ENCODE measurements at places on chromosomes 6 and 20.
A peak's percentile ranks its signal among the peaks of the same experiment; 100 is the strongest.

DNA sequence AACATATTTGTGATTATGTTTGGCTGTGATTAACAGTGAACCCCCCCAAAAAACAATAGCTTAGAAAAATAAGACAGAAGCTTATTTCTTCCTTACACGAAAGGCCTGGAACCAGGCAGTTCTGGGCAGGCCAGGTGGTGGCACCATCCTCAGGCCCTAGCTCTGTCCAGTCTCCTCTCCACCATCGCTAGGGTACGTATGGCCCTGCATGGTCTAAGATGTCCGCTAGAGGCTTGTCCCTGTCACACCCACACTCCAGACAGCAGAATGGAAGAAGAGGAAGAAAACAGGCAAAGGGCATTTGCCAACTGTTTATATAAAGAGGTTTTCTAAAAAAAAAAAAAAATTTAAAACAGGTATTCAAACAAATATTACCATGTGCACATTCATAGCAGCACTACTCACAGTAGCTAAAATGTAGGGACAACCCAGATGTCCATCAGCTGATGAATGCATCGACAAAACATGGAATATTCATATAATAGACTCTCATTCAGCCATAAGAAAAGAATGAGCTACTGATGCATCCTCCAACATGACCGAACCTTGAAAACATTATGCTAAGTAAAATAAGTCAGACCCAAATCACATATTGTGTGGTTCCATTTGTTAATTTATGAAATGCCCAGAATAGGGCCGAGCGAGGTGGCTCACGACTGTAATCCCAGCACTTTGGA, 6.7 kb downstream of the TGM3 start:
- no peak for DNase-seq

DNA sequence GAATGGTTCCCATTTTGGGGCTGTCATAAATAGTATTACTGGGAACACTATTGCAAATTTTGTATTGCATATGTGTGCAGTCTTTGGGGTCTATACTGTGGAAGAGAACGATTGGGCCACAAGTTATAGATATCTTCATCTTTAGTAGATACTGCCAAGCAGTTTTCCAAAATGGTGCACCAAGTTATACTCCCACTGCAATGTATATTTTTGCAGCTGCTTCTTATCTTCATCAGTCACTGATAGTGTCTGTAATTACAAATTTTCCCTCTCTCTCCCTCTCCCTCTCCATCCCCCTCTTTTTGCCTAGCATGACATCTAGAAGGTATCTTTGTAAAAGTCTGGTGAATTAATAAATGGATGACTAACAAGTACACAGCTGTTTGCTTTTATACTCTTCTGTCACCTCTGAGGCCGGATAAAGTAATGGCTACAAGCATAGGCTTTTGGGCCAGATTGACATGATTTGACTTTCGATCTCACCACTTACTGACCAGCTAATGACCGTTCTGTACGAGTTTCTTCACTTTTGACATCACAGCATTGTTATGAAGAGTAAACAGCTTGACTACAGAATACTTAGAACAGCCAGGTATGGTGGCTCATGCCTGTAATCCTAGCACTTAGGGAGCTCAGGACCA, 113.3 kb upstream of the SLC2A12 start:
- DNase-seq = no peak

GRCh38 chr20:32819992-32820697, 391 bp downstream of the MAPRE1 start:
- peak; percentile 50 for DNase-seq

GRCh38 chr6:169851641-169852503, 100.5 kb downstream of the ERMARD start:
- DNase-seq = no peak

- DNase-seq = no peak
These were observed 114.3 kb upstream of the JAG1 start for GRCh38 chr20:10788055-10788454.

GRCh38 chr6:75437421-75437891, 56.1 kb downstream of the FILIP1 start:
- no peak for DNase-seq

DNA sequence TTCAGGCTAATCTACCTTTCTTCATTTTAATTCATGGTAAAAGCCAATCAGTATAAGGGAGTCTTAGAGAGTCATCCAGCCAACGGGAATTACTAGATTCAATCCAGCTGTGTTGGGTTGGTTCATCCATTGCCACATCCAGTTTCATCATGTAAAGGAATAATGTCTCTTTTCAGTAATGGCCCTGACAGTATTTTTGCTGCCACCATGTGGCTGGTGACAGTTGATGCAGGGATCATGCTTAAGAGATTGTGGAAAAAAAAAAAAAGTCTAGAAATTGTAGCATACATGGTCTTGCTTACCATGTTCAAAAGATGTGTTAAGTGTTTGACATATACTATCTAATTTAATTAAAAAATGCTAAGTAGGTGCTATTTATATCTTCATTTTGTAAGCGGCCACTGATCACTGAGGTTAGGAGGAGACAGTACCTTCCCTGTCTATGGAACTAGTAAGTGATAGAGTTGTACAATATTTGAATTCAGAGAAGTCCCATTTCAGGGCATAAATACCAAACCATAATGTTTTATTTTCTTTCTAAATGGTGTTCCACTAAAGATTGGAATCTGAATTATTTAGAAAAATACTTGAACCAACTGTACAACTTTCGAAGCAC, 135.9 kb downstream of the KHDRBS2 start:
- peak; percentile 58 for DNase-seq

- DNase-seq = peak; percentile 82
These were observed 342.5 kb upstream of the JARID2 start for GRCh38 chr6:14903176-14904038.

DNA sequence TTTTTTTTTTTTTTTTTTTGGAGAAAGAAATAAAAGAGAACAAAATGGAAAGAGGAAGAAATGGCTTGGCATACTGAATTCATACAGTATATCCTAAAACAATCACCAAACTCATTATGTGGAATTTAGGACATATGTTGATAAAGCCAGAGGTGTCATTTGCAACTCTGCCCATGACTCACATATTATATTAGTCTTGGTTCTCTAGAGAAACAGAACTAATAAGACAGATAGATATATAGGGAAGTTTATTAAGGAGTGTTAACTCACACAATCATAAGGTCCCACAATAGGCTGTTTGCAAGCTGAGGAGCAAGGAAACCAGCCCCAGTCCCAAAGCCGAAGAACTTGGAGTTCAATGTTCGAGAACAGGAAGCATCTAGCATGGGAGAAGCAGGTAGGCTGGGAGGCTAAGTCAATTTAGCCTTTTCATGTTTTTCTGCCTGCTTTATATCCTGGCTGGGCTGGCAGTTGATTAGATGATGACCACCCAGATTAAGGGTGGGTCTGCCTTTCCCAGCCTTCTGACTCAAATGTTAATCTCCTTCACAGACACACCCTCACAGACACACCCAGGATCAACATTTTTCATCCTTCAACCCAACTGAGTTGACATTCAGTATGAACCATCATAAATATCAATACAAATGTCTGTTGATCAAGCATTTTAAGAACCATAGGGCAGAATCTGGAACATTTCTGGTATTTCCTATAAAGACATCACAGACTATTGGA, 102.3 kb downstream of the UBE3D start:
- DNase-seq = no peak

GRCh38 chr6:27651371-27651732, 178.4 kb upstream of the ZNF184 start:
- no peak for DNase-seq

DNA sequence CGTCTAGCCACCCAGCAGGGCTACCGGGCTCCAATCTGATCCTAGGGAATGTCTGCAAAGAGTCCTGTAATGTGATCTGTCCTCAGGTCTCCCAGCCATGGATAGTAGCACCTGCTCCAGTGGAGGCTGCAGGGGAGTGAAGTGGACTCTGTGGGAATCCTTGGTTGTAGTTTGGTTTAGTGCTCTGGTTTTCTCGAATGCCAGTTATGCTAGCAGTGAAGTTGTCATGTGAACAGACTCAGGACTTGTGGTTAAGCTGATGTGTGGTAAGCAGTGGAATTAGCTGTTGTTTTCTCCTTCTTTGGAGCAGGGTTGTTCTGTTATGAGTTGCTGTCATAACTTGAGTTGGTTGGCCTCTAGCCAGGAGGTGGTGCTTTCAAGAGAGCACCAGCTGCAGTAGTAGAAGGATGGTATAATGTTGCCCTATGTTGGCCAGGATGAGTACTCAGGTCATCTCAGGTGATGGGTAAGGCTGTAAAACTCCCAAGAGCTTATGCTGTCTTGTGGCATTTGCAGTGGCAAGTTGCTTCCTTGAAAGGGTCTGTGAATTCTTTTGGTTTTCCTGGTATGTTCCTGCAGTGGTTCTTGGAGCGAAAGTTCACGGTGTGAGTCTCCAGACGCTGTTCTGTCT, 390.2 kb downstream of the UTRN start:
- DNase-seq = peak; percentile 59

DNA sequence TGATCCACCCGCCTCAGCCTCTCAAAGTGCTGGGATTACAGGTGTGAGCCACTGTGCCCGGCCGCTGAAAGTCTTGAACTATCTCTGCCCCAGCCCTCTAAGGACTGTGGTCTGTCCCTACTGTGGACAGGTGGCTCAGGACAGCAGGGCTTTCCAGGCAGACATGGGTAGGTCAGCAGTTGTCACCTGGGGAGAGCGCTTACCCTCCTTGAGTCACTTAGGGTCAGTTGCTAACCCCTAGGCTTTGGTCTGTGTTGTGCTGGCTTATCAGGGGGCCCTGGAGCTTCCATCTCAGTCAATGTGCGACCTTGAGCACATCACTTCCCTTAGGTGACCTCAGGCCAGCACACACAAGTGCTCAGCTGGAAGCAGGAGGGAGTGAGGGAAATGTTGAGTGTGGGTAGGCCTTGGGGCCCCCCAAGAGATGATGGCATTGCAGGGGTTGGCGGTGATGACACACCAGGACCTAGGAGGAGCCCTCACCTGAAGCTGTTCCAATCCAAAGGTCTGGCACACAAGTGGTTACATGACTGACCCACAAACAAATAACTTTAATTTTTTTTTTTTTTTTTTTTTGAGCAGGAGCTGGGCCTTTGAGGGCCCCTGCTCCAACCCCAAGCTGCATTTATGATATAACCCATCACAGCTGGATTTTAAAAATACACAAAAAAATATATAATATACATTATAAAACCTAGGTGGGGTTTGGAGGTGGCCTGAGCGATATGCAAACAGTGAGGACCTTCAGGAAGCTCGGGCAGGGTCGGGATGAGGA, 5.1 kb downstream of the RPL10A start:
- no peak for DNase-seq

- DNase-seq = no peak
These were observed 5.5 kb downstream of the BMP7 start for GRCh38 chr20:57260934-57261333.

DNA sequence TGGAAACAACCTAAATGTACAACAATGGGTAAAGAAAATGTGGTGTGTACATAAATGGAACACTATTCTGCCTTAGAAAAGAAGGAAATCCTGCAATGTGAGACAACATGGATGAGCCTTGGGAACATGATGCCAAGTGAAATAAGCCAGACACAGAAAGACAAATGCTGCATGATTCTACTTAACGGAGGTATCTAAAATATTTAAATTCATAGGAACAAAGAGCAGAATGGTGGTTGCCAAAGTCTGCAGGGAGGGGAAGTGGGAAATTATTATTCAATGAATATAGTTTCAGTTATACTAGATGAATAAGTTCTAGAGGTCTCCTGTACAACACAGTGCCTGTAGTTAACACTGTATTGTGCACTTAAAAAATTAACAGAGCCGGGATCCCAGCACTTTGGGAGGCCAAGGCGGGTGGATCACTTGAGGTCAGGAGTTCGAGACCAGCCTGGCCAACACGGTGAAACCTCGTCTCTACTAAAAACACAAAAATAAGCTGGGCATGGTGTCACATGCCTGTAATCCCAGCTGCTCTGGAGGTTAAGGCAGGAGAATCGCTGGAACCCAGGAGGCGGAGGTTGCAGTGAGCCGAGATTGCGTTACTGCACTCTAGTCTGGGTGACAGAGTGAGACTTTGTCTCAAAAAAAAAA, 71.4 kb upstream of the SNX9 start:
- no peak for DNase-seq

DNA sequence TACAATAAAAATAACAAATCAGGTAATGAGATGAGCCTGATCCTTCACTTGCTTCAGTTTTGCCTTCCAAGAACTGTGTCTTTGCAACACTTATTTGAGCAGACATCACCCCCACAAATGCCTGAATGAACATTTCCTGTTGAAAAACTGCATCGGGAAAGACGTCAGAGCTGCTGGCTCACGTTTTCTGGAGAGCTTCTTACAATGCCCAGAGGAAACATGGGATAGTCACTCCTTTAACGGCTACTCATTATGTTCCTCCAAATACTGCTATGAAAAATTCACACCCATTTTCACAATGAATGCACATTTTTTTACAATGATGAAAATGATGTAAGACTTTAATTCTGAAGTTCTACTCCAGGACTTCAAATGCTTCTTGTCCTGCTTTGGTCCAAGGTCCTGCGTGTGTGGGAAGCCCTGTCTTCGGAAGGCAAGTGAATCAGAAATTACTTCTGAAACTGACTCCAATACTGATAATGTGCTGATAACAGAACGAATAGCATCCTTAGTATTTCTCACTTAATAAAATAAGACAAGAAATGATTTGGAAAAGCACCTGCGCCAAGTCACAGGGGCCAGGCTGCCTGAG, 238.0 kb downstream of the ANKRD60 start:
- no peak for DNase-seq

DNA sequence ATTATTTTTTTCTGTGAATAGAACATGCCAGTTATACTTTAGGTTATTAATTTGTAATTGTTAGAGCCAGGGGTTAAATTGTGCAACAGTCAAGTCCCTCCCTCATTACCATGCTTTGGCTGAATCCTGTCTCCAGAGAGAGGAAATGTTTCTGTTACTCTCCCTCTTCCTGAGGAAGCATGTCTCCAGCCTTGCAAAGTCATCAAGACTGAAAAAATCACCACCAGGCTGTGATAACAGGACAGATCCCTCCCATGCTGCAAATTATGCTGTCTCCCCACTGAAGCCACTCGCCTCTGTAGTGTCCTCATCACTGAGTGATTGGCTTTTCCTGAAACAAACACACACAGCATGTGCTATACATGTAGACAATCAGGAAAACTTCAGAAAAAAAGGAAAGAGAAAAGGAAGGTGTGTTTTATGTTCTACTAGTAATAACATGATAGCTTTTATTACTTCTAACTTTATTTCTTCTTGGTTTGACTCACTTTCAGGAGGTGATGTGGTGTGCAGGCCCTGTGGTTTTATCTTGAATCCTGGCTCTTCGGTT, 290.0 kb upstream of the JAG1 start:
- DNase-seq = no peak

DNA sequence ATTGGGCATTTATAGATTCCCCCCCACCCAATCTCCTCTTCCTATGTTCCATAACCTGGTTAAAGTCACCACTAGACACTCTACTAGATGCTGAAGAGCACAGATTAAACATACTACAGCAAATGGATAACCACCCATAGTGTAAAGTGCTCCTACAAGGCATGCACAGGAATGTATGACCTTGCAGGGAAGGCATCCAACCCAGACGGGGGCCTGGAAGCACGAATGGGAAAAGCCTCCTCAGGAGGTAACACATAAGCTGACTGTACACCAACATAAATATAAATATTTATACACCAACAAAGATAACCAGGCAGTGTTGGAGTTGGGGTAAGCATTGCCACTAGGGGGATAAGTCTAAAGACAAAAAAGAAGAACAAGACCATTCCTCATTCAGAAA, 691.7 kb downstream of the GRIK2 start:
- DNase-seq = no peak

- DNase-seq = no peak
These were observed 117.2 kb upstream of the LY86 start for GRCh38 chr6:6471276-6471675.

- no peak for DNase-seq
These were observed 246.2 kb downstream of the HIVEP2 start for GRCh38 chr6:142698751-142699150.

- DNase-seq = peak; percentile 73
These were observed 9.5 kb upstream of the PAQR8 start for GRCh38 chr6:52352239-52353018.

Measured in KBM-7 (cell line).